Fibroblast of skin of back (primary cell): ENCODE measurements at places on chromosomes 13 and 19.

DNA sequence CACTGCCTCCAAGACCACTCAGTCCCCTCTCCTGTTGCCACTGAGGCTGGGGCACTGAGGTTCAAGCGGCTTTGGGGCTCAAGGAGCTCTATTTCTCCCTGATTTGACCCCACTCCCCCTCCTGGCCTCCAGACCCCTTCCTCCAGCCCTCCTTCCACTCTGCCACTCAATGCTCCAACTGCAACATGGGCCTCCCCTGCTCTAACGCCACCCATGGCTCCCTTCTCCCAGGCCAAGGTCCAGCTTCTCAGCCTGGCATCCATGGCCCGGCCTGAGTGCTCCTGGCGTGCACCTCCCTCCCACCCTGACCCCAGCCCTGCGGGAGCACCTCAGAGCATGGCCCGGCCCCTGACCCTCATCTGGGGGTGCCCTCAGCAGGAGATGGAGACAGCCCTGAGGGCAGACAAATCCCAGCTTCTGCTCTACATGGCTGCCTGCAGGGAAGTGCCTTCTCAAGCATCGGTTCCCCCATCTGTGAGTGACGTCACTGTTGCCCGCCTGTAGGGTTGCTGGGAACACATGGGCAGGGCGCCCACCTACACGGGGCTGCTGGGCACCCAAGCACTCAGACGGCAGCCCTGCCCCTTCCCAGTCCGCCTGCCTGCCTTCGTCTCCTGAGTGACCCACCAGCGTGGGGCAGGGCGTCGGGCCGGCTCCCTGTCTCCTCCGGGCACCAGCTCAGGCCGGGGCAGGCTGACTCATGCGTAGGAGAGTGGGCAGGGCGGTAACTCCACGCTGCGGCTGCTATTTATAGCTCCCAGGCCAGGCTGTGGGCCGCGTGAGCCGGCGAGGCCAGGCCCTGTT is 1.6 kb upstream of the DIRAS1 start:
- DNase-seq: peak; percentile 60

DNA sequence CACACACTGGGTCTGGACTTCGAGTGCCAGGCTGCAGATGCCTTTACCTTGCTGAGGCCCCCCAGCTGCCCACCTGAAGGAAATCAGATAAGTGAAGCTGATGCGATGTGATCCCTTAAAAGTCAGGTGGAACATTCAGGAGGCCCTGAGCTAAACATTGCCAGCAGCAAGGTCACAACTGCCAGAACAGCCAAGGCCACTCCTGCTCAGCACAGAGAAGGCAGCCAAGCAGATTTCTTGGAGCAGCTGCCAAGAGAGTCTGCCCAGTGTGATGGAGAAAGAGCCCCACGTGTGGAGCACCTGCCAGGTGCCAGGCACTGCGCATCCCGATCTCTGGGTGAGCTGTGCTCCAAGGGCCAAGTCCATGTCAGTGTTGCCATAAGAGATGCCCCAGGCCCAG is 20.6 kb upstream of the UQCRFS1 start:
- no peak for DNase-seq

DNA sequence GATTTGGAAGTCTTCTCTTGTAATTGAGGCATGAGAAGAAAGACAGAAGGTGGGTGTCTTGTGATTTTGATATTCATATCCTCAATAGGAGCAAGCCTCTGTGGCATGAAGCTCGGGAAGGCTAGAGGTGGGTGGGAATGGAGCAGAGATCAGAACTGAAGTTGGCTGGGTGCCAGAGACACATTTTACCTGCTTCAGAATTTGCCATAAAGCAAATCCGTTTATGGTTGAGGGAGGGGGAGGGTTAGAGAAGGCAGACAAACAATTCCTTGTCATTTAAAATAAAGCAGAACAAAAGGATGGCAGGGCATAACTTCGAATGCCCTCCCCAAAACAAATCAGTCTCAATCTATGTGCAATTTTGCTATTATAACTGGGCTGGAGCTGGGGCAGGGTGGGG is 305.9 kb downstream of the KLF5 start:
- no peak for DNase-seq

DNA sequence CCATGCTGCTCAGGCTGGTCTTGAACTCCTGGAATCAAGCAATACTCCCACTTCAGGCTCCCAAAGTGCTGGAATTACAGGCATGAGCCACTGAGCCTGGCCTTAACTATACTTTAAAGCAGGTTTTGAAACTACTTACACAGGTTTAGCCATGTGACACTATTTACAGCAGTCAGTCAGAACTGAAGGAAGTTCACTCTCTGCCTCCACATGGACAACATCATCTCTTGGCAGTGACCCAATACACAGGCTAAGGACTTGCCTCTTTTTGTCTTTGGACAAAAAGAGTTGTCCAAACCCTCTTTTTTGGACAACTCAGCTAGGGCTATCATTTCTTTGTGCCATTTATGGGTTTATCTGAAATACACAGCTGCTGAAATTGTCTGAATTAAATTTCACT is 89.0 kb upstream of the CLDN10 start:
- no peak for DNase-seq

GRCh38 chr13:31195616-31196015 is 4.2 kb upstream of the B3GLCT start:
- DNase-seq: peak; percentile 23

DNA sequence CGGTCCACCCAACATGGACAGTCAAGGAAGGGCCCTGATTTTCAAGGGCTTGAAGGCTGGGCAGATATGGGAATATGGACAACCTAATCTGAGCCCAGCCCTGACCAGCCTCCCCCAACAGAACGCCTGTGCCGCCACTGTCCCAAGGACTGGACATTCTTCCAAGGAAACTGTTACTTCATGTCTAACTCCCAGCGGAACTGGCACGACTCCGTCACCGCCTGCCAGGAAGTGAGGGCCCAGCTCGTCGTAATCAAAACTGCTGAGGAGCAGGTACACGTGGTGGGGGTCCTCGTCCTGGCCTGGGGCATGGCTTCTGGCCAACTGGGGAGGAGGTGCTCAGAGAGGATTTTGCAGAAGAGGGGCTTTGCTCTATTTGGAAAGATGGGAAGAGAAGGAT is 3.5 kb downstream of the CLEC4M start:
- no peak for DNase-seq

GRCh38 chr19:14611051-14611450 is 28.2 kb downstream of the CLEC17A start:
- no peak for DNase-seq

DNA sequence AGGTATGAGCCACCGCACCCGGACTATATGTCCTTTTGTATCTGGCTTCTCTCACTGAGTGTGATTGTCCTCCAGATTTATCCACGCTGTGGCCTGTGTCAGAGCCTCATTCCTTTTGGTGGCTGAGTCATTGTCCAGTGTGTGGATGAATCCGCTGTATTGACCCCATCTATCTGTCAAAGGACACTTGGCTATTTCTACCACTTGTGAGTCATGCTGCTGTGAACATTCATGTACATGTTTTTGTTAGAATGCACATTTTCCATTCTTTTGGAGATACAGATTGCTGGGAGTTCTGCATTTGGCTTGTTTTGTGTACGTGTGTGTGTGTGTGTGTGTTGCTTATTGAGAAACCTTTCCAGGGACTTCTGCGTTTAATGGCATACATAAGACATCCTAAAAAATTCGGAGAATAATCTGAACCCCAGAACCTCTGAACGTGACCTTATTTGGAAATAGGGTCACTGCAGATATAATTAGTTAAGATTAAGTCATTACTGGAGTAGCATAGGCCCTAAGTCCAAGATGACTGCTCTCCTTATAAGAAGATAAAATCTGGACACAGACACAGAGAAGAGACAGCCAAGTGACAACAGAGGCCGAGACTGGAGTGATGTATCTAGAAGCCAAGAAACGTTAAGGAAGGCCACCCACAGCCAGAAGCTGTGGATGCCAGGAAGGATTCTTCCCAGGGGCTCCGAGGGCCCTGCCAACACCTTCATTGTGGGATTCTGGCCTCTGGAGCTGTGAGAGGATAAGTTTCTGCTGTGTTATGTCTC is 4.9 kb upstream of the GIPC3 start:
- DNase-seq: peak; percentile 96
